ENCODE measurements at places on chromosomes 2 and 18.

DNA sequence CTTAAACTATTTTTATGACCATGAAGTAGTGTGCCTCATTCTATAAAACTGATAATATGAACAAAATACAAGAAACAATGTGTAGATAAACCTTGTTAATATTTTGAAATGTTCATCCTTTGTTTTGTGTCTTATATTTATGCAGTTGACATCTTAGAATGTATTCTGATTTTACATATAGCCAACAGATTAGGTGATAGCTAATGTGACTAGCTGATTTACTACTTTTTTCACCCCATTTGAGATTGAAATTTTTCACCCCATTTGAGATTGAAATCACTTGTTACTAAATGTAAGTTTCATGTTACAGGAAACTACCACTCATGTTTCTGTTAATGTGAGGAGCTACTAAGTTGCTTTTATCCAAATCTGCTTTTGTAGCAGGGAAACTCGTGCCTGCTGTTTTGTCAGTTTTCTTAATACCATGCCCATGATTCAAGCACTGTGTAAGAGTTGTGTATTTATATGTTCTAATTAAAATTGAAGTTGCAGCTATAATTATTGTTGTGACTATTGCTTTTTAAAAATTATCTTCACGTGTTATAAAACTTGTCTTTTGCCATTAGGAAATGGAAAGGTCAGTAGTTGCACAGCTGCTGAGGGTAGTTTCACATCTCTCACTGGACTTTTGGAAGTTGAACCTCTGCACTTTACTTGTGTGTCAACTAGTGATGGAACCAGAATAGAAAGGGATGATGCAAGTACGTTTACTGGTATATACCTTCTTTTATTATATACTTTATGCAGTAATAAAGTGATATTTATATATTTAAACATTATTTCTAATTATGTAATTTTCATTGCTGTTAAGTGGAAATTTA lies 96.6 kb downstream of the BIRC6 start:
- no peak for DNase-seq

- peak; percentile 82 for DNase-seq
These were observed 2.8 kb downstream of the DUSP2 start for GRCh38 chr2:96142217-96143113.

GRCh38 chr2:120258196-120258595 lies 5.5 kb downstream of the RALB start:
- no peak for DNase-seq

- DNase-seq: no peak
These were observed 653.0 kb upstream of the CHAC2 start for GRCh38 chr2:53114582-53114981.

DNA sequence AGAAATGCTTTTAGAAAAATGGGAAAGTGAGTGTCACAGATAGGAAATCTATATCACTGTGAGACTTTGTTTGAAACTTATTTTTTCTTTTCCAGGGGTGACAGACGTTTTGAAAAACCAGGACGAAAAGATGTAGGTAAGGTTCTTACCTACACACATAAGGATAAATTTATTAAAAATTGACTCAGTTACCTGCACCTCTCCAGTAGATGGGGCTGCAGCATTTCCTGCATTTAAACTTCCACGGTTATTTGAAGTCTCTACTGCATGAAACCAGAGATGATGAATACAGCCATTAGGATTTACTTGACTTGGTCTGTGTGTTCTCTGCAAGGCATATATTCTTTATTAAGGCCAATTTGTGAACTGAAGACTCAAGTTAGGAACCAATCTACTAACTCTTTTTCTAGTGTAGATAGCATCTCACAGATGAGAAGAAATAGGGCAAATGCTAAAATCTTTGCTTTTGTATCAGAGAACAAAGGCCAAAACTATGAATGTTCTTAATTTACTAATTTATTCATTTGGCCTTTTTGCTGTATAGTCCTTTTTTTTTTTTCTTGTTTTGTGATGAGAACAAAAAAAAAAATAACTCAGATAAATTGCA lies 15.0 kb downstream of the KCNJ13 start:
- DNase-seq: peak; percentile 66

Measured in CD4-positive, alpha-beta T cell treated with Interleukin-17A for 1 hour (primary cell).